ENCODE measurements at places on chromosomes 1 and 21.

DNA sequence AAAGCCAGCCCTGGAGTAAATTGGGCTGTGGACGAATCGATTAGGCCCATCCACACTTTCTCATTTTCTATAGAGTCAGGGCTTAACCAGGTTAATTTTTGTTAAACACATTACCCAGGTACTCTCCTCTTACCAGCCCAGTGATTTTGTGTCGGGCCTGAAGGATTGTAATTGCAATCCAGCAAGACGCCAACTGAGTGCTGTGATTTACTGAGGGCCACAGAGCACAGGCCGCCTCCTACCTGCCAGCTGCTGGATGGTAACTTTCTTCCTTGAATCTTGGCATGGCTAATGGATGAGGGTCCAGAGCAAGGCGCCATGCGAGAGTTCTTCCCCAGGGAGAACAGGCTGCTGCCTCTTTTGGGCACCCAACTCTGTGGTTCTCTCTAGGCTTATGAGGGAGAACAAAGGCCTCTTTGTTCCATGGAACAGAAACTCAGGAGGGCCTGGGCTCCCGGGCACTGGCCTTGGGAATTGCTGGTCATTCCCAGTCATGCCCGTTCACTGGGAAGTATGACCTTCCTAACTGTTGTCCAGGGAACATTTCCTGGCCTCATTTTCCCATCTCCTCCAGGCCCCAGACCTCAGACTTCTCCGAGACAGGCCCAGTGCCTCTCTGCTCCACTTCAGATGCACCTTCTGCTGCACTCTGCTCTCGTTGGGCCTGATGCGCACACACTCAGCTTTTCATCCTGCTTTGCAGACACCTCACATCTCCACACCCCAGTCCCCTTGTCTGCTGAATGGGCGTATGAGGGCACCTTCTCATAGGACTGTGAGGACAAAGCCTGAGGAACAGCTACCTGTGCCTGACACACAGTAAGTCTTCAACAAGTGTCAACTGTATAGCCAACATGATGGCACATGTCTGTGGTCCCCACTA lies 57.3 kb downstream of the SYF2 start:
- no peak for DNase-seq

DNA sequence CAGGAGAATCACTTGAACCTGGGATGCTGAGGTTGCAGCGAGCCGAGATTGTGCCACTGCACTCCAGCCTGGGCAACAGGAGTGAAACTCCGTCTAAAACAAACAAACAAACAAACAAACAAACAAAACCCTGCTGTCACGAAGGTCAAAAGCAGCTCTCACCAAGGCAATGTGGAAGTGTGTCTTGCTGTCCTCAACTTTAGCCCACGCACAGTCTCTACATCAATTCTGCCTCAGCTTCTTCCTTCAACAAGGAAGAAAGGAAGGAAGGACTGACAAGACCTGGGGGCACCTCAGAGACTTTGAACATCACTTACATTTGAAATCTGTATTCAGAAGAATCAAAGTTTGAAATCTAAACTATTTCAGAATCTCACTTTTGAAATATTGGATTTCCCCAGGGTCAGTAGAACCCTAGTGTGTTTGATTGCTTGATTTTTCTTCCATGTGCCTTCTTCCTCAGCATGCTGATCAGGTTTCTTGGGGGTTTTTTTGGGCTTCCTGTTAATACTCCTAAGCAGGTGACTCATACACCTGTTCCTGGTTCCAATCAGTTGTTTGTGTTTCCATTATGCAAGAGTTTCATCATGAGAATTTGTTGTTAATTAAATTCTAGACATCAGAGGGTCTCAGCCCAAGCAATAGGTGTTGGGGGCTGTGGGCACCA lies 6.5 kb upstream of the CSTB start:
- DNase-seq = no peak

DNA sequence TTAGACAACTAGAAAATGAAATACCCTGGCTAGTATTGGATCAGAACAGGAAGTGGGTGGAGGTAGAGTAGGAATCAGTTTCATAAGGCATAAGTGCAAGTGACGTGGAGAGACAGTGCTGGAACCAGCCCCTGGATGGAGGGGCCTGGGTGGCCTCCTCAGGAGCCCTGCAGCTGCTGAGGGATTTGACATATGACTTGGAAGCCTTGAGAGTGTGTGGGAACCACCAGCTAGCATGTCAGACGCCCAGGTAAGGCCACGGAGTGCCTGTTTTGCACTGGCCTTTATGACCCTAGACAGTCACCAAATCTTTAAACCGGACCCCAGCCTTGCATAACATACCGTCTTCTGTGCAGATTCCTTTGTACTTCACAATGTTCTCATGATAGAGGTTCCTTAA lies 94.4 kb downstream of the RAVER2 start:
- DNase-seq = no peak

DNA sequence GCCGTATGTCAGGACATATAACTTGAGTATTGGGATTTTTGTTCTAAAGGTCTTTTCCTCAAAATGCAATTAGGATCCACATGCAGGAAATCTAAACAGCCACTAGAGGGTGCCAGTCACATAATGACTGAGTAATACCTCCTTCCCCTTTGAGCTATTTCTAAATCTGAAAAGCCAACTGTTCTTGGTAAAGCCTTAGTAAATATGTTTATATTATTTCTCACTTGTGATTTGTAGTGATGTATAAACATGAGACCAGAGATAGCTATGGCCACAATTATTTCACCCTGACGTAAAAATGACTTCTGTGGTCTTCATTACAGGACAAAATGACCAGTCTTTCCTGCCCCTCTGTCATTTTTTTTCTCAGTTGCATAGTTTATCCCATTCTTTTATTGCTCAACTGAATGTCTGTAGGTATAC lies 41.0 kb upstream of the DR1 start:
- peak; percentile 73 for DNase-seq

All from umbilical cord (tissue), 2 donors.